ENCODE measurements at places on chromosomes 16 and 17.

DNA sequence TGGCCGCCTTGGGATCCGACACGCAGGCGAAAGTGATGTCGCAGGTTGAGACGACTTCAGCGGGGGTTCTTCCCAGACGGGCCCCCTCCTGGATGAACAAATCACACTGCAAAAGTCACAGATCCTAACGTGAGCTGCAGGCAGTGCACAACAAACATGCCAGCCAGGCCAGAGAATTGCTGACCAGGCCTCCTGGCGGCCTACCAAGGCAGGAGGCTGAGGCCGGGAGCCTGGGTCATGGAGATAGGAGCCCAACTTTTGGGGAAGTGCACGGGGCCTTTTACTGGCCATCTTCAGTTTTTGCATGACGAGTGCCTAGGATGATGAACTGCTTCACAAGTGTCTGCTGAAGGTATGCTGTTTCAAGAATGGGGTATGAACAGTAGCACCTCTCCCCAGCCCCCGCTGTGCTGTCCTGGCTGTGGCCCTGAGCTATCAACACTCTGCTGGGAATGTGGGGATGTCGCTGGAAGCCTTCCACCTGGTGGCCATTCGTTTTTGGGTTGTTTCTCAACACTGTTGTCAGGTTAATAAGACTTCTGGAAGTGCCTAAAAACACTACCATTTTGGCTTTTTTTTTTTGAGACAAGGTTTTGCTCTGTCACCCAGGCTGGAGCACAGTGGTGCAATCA, 12.2 kb upstream of the ROGDI start:
- no peak for DNase-seq

DNA sequence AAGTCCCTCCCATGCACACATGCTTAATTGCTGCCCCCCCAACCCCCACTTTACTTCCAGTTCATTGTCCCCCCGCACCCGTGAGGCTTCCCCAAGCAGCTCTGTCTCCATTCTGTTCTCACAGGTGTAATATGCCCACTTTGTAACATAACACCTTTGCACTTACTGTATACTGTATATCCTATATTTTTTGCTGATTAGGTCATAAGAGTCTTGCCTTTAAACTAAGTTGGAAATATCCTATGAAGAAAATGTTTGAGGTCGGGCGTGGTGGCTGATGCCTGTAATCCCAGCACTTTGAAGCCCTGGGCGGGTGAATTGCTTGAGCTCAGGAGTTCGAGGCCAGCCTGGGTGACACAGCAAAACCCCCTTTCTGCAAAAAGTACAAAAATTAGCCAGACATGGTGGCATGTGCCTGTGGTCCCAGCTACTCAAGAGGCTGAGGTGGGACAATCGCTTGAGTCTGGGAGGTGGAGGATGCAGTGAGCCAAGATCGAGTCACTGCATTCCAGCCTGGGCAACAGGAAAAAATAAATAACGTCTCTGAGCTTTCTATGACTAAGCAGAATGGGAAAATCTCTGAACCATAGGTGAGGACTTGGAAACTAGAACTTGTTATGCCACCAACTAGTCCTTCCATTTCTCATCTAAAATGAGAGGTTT, 76.1 kb downstream of the TNRC6C start:
- DNase-seq, result no peak

DNA sequence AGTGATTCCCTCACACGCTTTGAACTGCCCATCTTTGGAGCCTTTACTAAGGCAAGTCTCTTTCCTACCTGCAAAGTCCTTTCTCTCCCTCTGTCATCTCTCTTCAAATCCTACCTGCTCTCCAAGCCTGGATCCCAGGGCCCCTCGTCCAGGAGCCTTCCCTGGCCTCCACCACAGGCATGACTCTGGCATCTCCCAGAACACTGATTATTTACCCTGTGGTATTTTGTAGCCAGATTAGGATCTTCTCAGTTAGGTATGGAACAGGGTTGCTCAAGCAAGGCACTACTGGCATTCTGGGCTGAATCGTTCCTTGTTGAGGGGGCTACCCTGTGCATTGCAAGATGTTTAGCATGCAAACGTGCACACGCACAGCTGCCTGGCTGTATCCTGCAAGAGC, 31.9 kb upstream of the POLR3E start:
- DNase-seq, result no peak

GRCh38 chr16:63067141-63067540, 1030.9 kb upstream of the CDH8 start:
- DNase-seq, result no peak

DNA sequence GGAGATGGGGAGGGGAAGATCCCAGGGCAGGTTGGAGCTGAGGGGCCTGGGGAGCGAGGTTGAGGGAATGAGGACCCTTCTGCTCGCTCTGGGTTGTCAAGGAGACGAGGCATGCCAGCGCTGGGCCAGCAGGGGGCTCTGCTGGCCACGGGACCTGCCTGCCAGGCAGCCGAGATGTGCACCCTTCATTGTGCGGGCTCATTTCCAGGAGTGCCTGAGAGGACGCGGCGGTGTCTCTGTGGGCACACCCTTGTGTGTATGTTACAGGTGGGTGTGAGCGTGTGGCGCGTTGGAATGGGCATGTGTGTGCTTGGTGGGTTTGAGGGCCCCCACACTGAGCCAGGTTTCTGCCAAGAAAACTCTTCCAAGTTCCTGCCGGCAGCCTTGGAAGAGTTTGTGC, 15.9 kb downstream of the ARHGAP23 start:
- DNase-seq, result peak; percentile 35

GRCh38 chr16:79690159-79690558, 89.6 kb upstream of the MAF start:
- no peak for DNase-seq

- no peak for DNase-seq
Measured at GRCh38 chr16:20746461-20746860, 4.8 kb upstream of the THUMPD1 start.

DNA sequence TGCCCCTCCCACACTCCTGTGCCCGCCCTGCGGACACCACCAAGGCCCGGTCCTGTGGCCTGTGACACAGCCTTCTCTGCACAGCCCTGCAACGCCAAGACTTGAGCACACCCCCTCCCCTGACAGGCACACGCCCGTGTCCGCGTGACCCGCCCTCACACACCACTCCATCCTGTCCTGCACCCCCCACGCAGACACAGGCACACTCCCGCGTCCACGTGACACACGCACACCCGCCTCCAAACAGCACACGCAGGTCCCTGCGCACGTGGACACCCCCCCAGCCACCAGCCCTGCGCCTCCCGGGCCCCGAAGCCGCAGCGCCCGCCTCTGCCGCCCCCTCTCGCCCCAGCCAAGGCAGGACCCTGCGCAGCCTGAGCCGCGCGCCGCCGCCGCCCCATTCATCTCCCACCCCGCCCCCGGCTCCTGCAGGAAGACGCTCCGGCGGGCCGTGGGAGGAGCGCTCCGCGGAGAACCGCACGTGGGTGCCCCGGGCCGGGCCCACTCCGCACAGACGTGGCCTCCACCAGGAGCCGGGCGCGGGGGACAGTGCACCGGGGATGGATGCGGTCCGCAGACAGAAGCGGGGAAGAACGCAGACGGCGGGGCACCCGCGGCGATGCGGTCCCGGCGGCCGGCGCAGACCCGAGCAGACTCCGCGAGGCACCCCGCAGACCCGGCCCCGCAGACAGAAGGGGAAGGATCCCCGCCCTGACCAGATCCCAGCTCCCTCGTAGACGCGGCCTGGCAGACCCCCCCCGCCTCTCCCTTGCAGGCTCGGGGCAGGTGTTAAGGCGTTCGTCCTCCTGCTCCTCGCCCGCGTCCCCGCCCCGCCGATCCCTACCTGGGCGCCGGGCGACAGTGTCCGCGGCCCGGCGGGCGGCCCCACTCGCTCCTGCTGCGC, 506 bp downstream of the CAMKK1 start:
- DNase-seq, result peak; percentile 86

GRCh38 chr17:39793301-39793872, 55.6 kb downstream of the GRB7 start:
- no peak for DNase-seq

- no peak for DNase-seq
Measured at GRCh38 chr16:66039793-66040192, 326.7 kb upstream of the CDH5 start.

DNA sequence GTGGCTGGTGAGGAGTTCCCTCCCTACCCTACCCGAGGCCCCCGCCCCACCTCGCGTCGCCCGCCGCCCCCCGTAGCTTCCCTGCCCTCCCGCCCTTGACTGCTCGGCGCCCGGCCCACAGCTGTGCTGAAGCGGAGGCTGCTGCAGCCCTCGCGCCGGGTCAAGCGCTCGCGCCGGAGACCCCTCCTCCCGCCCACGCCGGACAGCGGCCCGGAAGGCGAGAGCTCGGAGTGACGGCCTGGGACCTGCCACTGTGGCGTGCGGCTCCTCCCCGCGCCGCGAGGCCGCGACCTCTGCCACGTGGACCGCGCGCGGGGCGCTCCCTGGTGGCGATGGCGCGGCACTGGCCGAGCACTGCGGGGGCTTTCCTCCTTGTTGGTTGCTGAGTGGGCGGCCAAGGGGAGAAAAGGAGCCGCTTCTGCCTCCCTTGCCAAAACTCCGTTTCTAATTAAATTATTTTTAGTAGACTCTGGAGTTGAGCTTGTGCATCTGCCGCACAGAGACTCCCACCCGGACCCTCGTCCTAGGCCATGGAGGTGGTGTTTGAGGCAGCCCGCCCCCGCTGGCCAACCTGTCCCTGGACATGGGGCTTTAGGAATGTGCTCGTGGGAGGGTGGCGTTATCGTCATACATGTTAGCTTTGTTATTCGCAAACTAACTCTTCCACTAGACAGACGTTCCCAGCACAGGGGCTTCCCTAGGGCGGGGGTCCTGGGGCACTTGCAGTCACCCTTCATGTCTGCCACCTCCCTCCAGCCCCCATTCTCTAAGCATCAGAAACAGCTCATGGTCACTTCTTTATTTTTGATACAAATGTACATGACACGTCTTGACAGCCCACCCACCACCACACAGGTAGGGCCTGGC, 4.4 kb downstream of the TP53I13 start:
- peak; percentile 62 for DNase-seq
